Esophagus squamous epithelium (tissue), 5 donors: ENCODE measurements at places on chromosomes 13 and 19.

DNA sequence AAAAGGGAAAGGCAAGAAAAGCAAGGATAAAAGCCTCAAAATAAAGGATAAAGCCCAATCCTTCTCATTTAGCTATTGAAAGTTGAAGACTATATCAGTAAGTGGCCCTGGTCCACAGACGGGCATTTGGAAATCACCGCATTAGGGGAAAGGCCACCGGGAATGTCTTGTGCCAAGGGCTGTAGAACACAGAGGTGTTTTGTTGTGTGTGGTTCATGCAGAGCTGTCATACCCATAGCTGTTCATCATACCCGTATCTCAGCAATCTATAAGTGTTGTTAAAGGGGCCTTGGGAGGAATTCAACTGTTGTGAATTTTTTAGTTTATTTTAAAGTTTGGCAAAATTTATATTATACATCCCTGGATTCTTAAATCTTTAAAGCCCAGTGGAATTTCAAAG lies 33.0 kb downstream of the DLEU7 start:
- DNase-seq, result no peak

- DNase-seq, result no peak
These were observed 535.0 kb downstream of the RFC3 start for GRCh38 chr13:34352958-34353357.

- no peak for DNase-seq
These were observed 7.9 kb upstream of the FCGBP start for GRCh38 chr19:39942366-39942730.

- DNase-seq, result no peak
These were observed 624.4 kb upstream of the KLHL1 start for GRCh38 chr13:70732611-70733010.

DNA sequence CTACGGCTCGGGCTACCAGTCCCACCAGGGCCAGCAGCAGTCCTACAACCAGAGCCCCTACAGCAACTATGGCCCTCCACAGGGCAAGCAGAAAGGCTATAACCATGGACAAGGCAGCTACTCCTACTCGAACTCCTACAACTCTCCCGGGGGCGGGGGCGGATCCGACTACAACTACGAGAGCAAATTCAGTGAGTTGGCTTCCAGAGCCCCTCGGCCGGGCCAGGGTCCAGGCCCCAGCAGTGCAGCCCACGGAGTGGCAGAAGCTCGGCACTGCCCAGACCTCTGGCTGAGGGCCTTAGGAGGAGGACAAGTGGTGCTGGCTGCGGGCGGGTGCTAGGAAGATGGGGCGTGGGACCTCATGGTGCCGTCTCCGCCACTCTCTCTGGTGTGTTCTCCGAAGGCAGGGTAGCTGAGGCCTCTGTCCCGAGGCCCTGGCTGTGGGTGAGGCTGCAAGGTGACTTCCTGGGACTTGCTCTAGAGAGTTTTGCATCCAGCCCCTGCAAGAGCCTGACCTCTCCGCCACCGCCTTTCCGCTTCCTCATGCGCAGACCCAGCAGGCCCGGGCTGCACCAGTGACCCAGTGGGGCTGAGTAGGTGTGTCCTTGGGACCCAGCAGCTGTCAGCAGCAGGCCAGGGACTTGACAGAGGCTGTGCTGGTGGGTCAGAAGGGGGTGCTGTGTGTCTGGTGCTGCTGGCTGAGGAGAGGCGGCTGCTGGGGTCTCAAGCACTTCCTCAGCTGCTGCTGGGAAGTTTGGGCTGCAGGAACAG lies 13.5 kb upstream of the QTRT1 start:
- DNase-seq, result no peak

DNA sequence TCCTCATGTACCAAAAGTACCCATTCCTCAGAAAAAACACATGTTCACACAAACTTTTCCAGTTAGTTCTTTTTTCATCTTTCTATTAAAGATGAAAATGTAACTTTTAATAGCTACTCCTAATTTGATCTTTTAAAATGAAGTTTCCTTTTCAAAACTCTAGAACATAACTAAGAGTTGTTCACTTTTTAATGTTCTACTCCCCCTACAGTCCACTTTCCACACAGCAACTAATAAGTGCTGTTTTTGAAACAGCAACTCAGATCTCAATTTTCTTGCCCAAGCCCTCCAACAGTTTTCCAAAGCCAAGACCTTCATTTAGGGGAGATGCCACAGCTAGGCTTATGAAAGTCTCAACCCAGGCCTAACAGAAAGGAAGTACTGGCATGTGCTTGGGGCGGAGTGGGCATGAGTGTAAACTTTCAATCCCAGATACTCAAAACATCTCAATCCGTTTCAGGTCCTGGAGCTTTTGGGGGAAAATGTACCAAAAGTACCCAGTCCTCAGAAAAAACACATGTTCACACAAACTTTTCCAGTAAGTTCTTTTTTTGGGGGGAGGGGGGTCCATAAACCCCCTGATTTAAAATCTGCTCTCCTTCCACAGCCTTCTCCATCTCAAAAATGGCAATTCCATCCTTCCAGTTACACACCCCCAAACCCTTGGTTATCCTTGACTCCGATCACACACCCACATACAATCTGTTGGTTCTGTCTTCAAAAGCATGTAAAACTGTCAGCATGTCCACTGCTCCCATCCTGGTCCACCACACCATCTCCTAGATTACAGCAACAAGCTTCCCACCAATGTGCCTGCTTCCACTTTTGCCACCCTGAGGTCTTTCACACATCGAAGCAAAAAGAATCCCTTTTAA lies 2.0 kb downstream of the FBL start:
- no peak for DNase-seq
